ENCODE measurements at places on chromosomes 7 and 10.

DNA sequence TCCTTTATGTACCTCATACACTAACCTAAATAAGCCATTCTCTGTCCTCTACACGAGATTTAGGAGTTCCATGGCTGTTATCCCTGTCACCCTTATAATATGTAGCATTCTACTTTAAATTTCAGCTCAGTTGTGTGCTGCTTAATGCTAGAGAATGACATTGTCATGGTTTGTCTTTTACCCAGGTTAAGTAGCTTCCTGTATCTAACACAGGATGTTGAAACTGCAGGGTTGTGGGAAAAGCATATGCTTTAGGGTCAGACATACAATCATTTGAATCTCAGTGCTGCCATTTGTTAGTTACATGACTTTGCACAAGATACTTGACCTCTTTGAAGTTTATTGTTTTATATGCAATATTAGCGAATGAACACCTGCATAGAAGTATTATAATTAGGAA is 235.1 kb upstream of the CACNA2D1 start:
- DNase-seq: peak; percentile 62

DNA sequence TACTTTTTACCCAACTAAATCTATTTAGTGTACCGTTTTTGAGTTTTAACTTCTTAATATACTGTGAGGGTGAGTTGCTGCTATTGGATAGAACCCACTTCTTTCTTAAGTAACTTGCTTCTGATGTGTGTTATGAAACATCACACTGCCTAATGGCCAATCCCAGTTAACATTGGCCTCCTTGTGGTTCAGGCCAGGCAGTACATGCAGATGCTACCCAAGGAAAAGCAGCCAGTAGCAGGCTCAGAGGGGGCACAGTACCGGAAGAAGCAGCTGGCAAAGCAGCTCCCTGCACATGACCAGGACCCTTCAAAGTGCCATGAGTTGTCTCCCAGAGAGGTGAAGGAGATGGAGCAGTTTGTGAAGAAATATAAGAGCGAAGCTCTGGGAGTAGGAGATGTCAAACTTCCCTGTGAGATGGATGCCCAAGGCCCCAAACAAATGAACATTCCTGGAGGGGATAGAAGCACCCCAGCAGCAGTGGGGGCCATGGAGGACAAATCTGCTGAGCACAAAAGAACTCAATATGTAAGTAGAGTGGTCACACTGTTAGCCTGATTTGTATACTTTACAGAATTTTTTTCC is 39.7 kb downstream of the TES start:
- peak; percentile 18 for DNase-seq

- DNase-seq: peak; percentile 43
These were observed 282.8 kb downstream of the SNX10 start for GRCh38 chr7:26574476-26574875.

DNA sequence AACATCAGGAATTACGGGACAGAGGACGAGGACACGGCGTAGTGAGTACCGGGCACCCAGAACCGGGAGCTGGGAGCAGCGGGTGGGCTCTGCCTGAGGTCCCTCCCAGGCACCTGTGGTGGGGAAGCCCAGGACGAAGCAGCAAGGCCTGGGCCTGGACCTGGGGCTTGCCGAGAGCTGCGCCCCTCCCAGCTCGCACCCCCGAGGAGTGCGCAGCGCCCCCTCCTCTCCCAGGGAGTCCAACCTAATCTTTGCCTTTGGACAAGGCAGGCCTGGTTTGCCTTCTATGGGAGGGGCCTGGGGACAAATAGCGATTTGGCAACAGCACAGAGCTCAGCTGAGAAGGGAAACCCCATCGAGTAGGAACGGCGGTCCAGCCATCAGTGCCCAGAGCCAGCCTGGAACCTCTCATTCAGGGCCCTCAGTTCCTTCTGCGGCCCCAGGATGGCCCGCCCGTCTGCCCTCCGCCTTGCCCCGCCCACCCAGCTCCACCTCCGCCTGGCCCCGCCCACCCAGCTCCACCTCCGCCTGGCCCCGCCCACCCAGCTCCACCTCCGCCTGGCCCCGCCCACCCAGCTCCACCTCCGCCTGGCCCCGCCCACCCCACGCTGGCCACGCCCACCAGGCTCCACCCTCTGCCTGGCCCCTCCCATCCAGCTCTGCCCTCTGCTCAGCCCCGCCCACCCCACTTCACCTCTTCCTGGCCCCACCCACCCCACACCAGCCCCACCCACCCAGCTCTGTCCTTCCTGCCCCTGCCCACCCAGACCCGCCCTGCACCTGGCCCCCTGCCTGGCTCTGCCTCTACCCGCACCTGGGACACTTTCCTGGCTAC is 32.5 kb upstream of the KNDC1 start:
- DNase-seq: no peak

GRCh38 chr10:124996854-124997215 is 54.9 kb downstream of the ZRANB1 start:
- no peak for DNase-seq

DNA sequence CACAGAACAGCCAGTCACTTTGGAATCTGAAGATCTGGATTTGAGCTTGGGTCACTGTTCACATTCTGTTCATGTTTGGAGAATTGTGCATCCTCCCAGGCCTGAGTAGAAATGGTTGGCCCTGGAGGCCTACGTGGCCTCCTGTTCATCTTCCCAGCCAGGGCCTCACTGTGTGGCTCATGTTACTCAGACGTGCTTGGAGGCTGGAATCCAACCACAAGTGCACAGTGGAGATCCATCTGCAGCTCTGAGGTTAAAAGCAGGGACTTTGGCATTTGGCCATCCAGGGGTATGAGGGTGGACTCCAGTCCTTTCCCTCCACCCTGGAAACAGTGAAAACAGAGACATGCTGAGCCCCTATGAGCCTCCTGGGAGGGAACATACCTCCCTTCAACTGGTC is 709.0 kb upstream of the IGFBP3 start:
- no peak for DNase-seq

DNA sequence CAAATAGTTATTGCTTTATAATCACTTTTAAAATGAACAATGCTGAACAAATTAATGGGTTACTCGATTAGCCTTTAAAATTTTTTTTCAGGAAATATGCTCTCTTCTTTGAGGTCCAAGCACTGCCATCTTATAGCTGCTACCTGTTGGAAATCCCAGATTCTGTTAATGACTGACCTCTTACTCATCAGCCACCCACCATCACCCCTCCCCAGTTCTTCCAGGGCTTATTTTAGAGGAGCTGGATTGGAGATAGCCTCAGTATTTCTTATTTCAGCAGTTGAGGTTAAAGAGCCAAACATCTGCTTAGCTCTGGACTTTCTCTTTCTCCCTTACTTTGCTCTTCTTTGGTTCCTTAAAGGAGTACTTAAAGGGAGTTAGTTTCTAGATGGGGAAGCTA is 420.0 kb downstream of the EXOC4 start:
- peak; percentile 45 for DNase-seq

DNA sequence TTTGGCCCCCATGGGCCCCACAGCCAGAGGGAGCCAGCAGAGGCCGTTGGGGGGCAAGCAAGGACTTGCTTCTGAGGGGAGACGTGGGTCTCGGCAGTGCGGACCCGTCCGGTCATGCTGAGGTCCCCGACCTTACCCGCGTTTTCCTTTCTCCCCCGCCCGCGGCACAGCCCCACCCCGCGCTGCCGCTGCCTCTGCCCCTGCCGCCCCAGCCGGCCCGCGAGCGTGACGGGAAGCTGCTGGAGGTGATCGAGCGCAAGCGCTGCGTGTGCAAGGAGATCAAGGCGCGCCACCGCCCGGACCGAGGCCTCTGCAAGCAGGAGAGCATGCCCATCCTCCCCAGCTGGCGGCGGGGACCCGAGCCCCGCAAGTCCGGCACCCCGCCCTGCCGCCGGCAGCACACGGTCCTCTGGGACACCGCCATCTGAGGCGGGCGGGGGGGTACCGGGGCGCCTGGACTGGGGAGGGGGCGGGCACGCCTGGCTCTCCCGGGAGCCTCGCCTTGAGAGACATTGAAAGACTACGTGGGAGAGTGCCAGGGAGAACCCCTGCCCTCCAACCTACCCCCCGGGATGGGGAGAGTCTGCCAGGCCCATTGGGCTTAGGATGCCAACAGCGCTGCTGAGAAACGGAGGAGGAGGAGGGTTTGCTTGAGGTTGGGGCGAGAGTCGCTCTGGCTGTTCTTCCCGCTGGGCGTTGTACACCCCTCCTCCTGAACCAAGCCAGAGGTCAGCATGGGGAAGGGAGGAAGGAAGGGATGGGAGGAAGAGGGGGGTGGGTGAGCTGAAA is 9.9 kb downstream of the NYAP1 start:
- DNase-seq: peak; percentile 81

All from NCI-H69 (cell line).